Substantia nigra (tissue), 51 donors: ENCODE measurements at places on chromosomes 7 and 10.
A peak's percentile ranks its signal among the peaks of the same experiment; 100 is the strongest.

- DNase-seq, result no peak
Measured at GRCh38 chr7:124720195-124720594, 45.4 kb downstream of the GPR37 start.

- DNase-seq, result no peak
Measured at GRCh38 chr7:9876053-9876452, 1097.6 kb upstream of the PHF14 start.

DNA sequence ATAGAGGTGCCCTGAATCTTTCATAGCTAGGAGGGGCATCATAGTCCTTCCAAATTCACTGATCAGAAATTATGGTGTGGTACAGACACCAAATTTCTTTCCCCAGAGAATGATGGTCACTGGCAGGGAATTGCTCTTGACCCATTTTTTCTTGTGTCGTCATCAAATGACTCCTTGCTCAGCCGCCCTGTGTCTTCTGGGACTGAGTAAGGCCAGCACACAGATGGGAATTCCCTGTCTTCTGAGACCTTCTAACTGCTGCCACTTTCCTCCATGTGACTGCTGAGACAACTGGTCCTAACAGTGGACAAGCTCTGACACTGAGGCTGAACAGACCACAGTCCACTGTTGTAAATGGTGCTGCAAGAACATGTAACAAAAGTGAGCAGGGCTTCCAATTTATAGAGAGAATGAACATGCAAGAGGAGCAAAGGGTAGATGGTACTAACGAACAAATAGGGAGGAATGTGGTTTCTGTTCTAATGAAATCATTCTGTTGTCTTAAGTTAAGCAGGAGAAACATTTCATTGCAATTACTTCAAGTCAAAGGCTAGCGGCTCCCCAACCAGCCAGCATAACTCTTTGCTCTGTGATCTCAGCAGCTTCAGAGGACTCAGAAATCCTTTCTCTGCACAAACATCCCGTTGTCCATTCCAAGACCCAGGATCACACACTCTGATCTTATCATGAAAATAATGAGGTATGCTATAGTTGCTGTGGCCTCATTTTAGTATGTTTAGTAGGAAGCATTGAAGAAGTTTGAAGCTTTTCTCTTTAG lies 235.9 kb upstream of the PRSS1 start:
- no peak for DNase-seq

- DNase-seq, result no peak
Measured at GRCh38 chr7:121081327-121081936, 92.9 kb downstream of the CPED1 start.

GRCh38 chr7:128164061-128164954 lies 76.8 kb upstream of the LEP start:
- DNase-seq, result no peak

DNA sequence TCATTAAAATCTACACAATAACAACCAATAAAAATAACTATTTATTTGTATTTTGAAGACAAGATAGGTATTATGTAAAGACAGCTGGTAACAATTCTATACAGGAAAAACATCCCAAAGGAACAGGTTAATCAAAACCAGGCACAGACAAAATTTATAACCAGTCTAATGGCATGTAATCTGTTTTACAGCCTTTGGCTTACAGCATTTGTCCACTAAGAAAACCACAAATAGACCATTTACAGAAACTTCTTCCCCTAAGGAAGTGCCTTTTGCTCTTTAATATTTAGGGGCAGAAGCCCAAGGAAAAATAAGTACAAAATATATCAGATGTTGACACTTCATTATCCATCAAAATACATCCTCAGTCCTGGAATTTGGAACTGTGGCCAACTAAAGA lies 65.0 kb downstream of the SVIL start:
- DNase-seq, result no peak

- no peak for DNase-seq
Measured at GRCh38 chr10:113425541-113425951, 127.3 kb upstream of the HABP2 start.

DNA sequence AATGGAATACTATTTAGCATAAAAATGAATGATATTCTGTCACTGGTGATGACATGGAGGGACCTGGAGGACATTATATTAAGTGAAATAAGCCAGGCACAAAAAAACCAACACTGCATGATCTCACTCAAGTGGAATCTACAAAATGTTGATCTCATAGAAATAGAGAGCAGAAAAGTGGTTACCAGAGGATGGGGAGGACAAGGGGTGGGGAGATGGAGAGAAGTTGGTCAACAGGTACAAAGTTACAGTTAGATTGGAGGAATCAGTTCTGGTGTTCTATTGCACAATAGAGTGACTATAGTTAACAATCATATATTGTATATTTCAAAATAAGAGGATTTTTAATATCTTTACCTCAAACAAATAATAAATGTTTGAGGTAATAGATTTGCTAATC lies 24.7 kb upstream of the SLC18A3 start:
- no peak for DNase-seq

DNA sequence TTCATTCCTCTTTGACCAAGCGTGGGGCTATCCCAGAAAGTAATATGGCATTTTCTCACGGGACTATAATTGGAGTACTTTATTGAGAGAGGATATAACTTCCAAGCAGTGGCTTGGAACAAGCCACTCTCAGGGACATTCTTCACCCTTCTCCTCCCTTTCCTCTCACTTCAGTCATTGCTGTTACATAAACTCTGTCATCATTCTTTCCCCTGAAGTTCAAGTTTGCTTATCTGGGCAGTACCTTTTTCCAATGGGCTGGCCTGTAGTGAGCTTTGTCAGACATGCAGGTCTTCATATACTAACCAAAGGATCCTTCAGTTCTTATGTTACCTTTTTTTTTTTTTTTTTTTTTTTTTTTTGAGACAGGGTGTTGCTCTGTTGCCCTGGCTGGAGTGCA lies 58.7 kb upstream of the KMT2E start:
- DNase-seq, result no peak

GRCh38 chr10:132538031-132538789 lies 623 bp downstream of the INPP5A start:
- DNase-seq, result no peak

GRCh38 chr10:95324436-95325268 lies 33.8 kb upstream of the PDLIM1 start:
- DNase-seq, result no peak

- no peak for DNase-seq
Measured at GRCh38 chr7:129907122-129907736, 45.5 kb downstream of the UBE2H start.

DNA sequence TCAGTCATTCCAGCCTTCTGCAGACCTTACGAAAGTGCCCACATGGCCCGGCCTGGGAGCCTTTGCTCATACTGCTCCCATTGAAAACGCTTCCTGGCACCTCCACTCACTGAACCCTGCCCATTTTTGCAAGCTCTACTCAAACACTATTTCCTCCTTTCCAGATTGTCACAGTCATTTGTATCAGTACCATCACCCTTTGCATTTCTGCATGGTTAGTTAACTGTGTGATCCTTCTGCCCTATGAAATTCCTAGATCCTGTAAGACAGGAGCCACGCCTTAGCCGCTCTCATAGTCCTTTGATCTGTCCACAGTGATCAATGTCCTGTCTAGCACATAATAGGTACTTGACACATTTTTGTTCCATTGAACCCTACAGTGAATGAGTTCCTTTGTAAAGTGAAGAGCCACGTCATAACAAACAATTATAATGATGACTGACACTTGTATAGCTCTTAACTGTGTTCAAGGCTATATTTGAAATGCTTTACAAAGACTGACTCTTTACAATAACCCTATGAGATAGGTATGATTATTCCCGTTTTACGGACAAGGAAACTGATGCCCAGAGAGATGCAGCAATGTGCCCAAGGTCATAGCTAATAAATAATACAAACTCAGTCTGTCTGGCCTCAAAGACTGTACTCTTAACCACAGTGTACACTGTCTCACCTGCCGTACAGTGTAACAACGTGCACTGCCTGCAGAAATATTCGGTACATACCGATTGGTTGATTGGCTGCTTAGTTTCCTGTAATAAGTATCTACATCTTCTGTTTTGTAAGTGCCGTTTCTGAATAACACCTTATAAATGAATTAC lies 16.6 kb upstream of the ITIH2 start:
- DNase-seq, result no peak

DNA sequence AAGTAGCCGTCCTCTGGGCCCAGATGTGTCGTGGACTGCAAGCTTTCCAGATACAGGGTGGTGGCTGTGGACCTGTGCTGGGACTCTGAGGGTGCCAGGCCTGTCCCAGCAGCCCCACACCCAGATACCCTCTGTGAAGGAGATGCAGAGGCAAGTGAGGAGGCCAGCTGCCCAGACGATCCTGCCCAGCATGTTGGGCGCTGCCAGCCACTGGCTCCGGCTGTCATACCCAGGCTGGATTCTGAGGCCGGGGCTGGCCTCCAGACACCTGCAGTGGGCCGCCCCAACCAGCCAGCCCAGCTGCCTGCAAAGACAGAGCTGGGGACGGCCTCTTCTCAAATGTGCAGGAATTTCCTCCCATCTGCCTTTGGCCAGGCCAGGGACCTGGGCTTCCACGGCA lies 39.1 kb upstream of the EBF3 start:
- DNase-seq, result no peak

- DNase-seq, result no peak
Measured at GRCh38 chr7:111101856-111102646, 11.1 kb downstream of the LRRN3 start.

GRCh38 chr10:88553116-88553752 lies 29.9 kb downstream of the RNLS start:
- peak; percentile 15 for DNase-seq

- no peak for DNase-seq
Measured at GRCh38 chr10:76125900-76126299, 694.5 kb downstream of the LRMDA start.
